ENCODE measurements at places on chromosomes 3 and 15. TPM values are rescaled to one million over a fixed set of nuclear protein-coding genes. Genes with fewer than 3 reads are reported as not detected.

Gene PAQR9
- polyA plus RNA-seq: not detected

Gene KLF15
- polyA plus RNA-seq: not detected

Gene CNTN6
- not detected for polyA plus RNA-seq

Gene ZBTB47
- 0.41 TPM for polyA plus RNA-seq

Gene ALDH1A2
- 0.05 TPM for polyA plus RNA-seq

Gene TRH
- polyA plus RNA-seq: not detected

Gene EFCAB12
- polyA plus RNA-seq: not detected

Gene CLDN18
- not detected for polyA plus RNA-seq

Gene ADGRG7
- polyA plus RNA-seq: not detected

Gene ABHD14A
- polyA plus RNA-seq: 6.9 TPM

Gene MRPL46
- polyA plus RNA-seq: 17.0 TPM

Gene HGD
- not detected for polyA plus RNA-seq

Gene DUOX1
- 0.22 TPM for polyA plus RNA-seq

Gene XCR1
- polyA plus RNA-seq: 0.03 TPM

Gene PLD1
- 5.1 TPM for polyA plus RNA-seq

Gene NRROS
- 5.9 TPM for polyA plus RNA-seq

- DNase-seq: no peak
Measured at GRCh38 chr15:65110676-65111292, 4.2 kb downstream of the UBAP1L start.

DNA sequence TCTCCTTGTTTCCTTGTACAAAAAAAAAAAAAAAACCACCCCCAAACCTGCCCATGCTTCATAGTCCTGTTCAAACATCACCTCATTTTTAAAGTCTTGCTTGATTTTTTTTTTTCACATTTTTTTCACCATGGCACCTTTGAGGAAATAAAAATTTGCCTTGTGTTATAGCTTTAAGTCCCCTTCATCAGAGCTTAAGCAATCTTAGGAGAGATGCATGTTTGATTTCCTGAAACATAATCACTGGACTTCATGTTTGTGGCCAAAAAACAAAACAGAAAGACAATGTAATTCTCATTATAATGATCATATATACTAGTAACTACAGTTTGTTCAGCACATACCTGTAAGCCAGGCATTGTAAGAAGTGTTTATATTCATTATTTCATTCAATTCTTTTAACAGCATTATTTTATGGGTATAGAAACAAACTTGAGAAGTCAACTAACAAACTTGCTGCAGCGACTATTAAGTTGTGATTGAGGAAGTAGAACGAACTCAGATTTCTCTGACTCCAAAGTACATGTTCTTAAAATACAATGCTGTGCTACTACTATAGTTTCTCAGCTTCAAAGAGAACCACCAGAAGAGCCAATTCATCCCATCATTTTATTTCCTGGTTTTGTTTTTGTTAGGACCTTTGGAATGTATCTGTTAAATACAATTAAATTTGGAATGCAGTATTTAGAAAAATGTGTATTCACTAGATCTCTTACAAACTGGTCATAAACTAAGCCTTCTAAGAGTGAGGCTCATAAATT is 203.8 kb downstream of the TCF12 start:
- DNase-seq: peak; percentile 3

- no peak for DNase-seq
Measured at GRCh38 chr15:62136911-62137865, 27.9 kb downstream of the C2CD4B start.

GRCh38 chr15:90598031-90598577 is 68.4 kb downstream of the CRTC3 start:
- peak; percentile 36 for DNase-seq

DNA sequence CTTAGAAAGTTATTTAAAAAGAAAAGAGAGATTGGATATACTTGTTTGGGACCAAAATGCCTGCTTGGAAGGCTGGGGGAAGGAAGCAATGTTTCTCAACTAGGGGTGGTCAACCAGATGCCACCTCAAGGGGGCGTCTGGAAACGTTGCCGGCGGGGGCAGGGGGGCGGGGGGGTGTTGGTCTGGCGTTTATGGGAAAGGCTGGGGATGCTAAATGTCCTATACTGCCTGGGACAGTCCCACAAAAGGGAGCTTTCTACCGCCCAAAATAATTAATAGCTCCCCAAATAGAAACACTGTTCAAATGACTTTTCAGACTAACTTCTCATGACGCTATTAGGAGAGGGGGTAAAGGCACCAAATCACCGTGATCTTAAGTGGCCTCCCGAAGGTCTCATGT is 2.2 kb downstream of the POLG start:
- no peak for DNase-seq

- DNase-seq: peak; percentile 37
Measured at GRCh38 chr3:120033596-120033995, 60.7 kb downstream of the GSK3B start.

DNA sequence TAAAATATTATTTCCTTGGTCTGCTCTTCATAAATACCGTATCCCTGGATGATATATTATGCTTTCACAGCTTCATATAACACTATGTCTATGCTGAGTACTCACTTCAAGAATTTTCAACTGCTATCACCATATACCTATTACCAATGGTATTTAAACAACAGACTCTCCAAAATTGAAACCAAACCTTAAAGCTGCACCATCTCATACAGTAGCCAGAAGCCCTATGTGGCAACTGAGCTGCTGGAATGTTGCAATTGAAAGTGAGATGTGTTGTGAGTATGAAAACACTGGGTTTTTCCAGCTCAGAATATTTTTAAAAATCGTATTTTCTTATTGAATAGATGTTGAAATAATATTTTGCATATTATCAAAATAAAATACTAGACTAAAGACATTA is 130.1 kb upstream of the GOLGA6L6 start:
- no peak for DNase-seq

GRCh38 chr3:72766866-72767265 is 81.4 kb downstream of the SHQ1 start:
- no peak for DNase-seq

DNA sequence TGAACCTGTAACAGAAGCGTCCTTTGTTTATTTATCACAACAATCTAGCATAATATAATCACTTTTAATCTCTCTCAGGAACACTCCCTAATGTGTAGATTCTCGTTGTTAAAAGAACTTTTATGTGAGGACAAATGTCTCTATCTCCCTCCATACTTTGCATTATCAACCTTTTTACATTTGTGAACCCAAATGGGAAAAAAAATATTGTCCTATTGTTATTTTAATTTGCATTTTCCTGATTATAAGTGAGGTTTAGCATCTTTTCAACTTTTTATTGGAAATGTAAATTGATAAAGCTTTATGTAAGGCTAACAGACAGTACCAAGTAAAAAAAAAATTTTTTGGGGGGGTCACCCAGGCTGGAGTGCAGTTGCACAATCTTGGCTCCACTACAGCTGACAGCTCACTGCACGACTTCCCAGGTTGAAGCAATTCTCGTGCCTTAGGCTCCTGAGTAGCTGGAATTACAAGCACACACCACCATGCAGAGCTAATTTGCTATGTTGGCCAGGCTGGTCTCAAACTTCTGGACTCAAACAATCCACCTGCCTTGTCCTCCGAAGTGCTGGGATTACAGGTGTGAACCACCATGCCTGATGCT is 33.0 kb upstream of the DENND4A start:
- no peak for DNase-seq

- DNase-seq: no peak
Measured at GRCh38 chr3:172312001-172312400, 136.3 kb downstream of the GHSR start.

- DNase-seq: no peak
Measured at GRCh38 chr15:92668620-92669019, 13.0 kb upstream of the FAM174B start.

- no peak for DNase-seq
Measured at GRCh38 chr15:78325092-78325843, 14.9 kb upstream of the CRABP1 start.

GRCh38 chr3:53032609-53033008 is 13.3 kb downstream of the SFMBT1 start:
- no peak for DNase-seq

DNA sequence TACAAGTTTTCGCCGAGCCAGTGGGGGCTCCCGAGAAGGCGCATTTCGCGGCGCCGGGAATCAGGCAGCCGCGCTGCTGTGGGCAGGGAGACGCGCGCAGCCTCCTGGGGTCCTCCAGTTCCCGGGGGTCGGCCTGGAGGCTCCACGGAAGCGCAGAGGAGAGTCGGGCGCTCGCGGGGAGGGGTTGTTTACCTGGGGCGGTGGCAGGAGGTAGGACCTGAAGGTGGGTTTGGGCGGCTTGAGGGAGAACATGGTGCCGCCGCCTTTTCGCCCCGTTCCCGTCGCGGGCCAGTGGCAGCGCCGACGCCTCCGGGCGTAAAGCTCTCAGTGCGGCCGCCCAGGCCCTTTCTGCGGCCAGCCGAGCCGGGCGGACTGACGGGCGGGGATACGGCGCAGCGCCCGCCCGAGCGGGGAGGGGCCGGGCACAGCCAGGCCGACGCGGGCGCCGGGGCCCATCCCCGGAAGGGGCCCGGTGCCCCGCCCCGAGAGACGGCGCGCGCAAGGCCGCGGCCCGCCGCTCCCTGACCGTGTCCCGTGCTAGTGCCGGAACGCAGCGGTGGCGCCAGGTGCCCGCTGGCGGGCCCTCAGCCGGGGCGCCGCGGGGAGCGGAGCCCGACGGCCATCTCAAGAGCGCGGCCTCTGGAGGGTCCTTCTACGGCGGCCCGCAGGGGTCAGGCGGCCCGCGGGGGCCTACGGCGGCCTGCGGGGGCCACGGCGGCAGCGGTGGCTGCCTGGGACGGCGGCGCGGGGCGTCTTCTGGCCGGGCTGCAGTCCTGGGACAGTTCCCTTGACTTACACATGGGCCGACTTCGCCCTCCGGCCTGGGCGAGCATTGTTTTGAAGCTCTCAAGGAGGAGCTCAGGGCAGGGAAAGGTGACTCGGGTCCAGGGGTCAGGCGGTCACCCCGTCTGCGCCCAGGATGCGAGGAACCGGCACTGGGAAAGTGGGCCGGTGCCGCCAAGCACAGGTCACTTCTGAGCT is at the start of gene MTMR10:
MTMR10 (minus strand) TSS at position 374 of the 981 bp plus-strand sequence; CDS start at position 252, 122 bp downstream.
- peak; percentile 77 for DNase-seq

- DNase-seq: no peak
Measured at GRCh38 chr15:61499376-61499775, 270.3 kb upstream of the RORA start.

- DNase-seq: no peak
Measured at GRCh38 chr3:60998858-60999257, 252.4 kb downstream of the FHIT start.

- no peak for DNase-seq
Measured at GRCh38 chr3:4835616-4836043, 143.6 kb upstream of the BHLHE40 start.

DNA sequence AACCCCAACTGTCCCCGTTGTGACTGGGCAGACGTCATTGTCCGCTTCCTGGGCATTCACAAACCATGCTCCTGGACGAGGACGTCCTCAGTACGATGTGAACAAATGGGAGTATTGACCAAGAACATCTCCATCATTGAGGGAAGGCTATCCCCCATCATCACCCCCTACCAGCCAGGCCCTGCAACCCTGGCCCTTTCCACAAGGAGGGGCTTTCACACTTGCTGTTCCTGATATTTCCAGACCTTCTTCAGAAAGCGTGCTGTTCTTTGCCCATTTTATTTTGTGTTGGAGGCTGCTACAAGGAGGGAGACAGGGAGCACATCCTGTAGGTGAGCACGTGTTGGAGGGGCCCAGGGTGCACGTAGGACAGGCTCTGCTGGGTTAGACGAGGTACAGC is 277.0 kb upstream of the LRRC3B start:
- no peak for DNase-seq

GRCh38 chr3:56997041-56997440 is 63.4 kb upstream of the SPATA12 start:
- no peak for DNase-seq

DNA sequence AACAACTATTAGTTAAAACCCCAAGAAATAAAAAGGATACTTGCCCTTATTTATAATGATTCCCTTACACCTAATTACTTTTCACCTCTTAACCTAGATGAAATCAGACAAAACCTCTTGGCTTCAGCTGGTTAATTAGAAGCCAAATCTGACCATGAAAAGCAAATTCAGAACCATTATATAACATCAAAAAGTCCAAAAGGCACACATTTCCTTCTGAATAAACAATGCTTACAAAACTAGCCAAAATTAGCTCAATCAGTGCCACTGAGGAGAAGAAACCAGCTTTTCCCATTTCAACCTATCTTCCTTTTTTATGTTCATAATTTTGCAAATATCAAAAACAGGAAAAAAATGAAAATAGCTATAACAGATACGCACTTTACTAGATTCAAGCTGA is 3.2 kb downstream of the EHHADH start:
- no peak for DNase-seq

DNA sequence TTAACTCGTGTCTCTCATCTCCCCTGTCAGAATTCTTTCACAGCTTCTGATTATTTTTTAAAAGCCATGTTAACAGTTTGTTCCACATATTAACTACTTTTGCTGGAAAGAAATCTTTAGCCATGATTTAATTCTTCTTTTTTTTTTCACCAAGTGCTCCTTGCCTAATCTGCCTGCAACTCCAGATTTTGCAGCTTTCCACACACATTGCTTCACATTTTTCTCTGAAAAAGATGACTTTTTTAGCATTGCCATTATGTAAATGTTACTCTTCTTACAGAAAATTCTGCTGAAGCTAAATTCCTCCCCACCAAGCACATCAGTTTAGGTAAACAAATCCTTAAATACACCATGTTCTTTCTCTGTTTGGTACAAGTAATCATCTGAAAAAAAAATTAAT is 23.4 kb upstream of the PPARG start:
- DNase-seq: peak; percentile 22

- DNase-seq: no peak
Measured at GRCh38 chr15:58918239-58918638, 15.2 kb downstream of the SLTM start.

DNA sequence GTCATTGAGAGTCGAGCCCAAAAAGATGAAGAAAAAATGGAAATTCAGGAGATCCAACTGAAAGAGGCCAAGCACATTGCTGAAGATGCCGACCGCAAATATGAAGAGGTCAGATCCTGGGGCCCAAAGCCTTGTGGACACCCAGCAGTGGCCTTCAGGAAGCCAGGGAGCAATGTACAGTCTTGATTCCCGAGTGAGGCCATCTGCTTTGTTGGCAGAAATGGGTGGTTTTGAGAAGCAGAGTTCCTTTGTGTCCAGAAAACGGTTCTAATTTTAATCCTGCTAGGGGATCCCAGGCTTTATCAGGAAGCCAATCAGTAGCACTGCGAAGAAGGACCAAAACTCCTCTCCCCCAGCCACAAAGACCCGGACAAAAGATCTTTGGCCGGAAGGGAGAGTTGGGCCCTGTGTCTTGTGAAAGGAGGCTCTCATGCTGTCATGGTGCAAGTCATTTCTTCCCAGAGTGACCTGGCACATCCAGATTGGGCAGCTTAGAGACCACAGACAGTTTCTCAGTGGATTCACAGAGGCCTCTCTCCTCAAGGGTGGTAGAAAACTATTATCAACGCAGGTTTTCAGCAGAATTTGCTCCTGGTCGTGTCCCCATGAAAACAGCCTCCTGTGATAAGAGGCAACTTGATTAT is 17.1 kb downstream of the TPM1 start:
- DNase-seq: no peak

DNA sequence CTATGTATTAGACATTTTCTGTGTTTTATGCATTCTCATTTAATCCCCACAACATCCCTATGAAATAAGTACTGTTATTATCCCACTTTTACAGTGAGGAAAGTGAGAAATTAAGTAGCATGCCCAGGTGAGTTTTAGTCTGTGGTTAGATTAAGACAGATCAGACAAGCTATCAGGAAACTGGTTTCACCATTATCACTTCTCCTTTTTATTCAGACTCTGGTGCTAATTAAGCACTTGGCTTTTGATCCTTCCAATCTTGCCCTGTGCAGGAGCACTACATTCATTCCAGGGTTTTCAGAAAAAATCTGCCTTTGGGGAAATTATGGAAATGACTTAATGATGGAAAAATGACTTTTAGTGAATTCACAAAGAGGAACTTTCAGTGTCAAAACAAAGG is 115.2 kb downstream of the TMEM108 start:
- DNase-seq: no peak

All from CD14-positive monocyte (primary cell).